Right renal pelvis (tissue), 4 donors: ENCODE measurements at places on chromosomes 11 and 22.
A peak's percentile ranks its signal among the peaks of the same experiment; 100 is the strongest.

DNA sequence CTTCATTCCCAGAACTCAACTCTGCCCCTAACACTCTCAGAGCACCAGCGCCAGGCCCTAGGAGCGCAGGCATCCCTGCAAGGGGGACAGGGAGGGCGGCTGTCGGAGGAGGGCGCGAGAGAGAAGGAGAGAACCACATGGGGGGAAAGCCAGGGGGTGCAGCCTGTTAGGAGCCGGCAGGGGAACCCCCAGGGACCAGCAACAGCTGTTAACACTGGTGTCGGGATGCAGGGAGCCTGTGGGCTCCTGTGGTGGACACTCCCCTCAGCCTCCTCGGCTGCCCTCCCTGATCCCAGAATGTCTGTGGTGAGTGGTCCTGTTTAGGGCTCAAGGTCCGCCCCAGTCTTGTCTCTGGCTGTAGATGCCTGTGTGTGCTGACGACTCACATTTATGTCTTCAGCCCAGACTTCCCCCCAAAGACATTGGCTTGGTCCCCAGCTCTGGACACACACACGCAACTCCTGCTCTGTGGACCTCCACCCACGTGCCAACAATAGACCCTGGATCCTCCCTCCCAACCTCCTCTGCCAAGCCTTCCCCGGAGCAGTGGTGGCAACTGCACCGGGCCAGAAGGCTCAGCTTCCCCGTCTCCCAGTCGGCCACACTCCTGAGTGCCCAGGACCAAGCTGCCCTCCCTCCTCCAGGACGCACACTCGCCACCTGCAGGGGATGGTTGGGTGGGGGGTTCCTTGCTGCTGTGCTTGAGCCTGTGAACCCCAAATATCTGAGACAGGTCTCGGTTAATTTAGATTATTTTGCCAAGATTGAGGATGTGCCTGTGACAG lies 817 bp upstream of the IFITM5 start:
- DNase-seq: no peak

GRCh38 chr11:27372164-27372563 lies 9.1 kb upstream of the CCDC34 start:
- no peak for DNase-seq

GRCh38 chr11:26620282-26621045 lies 48.4 kb upstream of the MUC15 start:
- DNase-seq: no peak

DNA sequence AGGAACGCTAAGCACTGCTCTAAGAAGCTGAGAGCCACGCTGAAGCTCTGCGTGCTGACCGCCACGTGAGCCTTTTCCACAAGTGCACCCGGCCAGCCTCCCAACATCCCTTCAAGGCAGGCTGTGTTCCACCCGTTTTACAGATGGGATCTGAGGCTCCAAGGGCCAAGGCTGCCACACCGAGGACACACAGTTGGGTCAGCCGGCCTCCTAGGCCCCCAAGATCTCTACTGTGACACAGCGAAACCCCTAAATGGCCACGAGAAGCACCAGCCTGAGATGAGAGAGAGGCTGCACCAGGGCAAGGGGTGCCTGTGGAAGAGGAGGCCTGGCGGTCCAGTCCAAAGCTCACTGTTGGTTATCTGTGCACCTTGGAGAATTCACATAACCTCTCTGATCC lies 11.8 kb upstream of the CD5 start:
- no peak for DNase-seq

- peak; percentile 30 for DNase-seq
Observed at GRCh38 chr11:126544108-126545056, 188.9 kb downstream of the ST3GAL4 start.

GRCh38 chr11:118876286-118876685 lies 7.4 kb upstream of the CXCR5 start:
- no peak for DNase-seq

DNA sequence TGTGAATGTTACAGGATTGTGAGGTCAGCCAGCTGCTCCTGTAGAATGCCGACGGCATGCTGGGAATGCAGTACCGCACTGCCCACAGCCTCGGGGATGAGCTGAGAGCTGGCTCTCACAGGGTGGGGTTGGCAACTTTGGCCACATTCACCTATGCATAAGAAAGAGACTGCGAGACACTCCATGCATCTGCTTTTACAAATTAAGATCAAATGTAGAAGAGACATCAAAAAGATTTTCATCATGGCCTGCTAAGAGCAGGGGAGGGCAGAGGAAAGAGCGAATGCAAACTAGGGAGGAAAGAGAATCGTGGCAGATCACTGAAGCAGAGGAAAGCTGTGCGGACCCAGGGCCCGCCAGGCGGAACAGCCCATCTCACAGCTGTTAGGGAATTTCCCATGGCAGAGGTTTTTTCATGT lies 49.8 kb upstream of the SPATA19 start:
- no peak for DNase-seq

GRCh38 chr22:38228873-38229740 lies 27.3 kb downstream of the MAFF start:
- DNase-seq: no peak

- no peak for DNase-seq
Observed at GRCh38 chr22:31637447-31637890, 24.5 kb downstream of the PISD start.

GRCh38 chr11:116823031-116823843 lies at the start of gene APOA4:
Gene APOA4, minus strand, starts transcription at chr11:116823304. Its CDS starts 113 bp downstream, at chr11:116823191.
- no peak for DNase-seq

DNA sequence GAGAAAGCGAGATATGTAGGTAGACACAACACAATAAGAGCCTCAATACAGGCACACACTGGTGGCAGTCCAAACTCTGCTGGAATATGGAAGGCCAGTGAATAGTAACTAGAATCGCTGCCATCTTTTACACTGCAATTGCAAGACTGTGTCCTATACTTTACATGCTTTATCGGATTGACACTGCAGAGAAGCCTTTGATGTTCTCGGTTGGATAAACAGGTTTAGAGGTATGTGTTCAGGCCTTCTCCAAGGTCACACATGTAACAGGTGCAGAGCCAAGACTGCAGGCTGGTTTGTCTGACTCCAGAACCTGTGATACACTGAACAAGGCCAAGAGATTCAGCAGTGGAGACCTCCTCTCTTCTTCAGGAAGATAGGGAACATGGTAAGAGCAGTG lies 5.1 kb downstream of the SAA1 start:
- no peak for DNase-seq

DNA sequence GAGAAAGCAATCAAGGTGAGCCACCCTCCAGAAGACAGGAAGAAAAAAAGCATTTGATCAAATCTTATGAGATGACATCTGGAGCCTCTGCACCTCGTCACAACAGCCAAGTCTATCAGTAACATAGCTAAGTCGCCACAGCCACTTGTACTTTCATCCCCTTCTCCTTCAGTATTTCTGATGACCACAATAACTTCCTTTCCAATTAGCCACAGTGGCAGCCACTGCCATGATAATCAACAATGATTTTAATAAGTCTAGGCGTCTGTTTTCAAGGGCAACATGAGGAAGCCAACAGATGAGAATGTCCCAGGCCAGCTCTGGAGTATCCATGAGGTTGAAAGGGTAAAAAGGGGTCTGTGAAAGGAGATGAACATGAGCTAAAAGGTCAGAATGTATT lies 29.9 kb downstream of the RBFOX2 start:
- DNase-seq: no peak

GRCh38 chr11:22192289-22192641 lies 620 bp upstream of the ANO5 start:
- no peak for DNase-seq

- no peak for DNase-seq
Observed at GRCh38 chr22:19520007-19520406, 4.2 kb downstream of the CLDN5 start.

DNA sequence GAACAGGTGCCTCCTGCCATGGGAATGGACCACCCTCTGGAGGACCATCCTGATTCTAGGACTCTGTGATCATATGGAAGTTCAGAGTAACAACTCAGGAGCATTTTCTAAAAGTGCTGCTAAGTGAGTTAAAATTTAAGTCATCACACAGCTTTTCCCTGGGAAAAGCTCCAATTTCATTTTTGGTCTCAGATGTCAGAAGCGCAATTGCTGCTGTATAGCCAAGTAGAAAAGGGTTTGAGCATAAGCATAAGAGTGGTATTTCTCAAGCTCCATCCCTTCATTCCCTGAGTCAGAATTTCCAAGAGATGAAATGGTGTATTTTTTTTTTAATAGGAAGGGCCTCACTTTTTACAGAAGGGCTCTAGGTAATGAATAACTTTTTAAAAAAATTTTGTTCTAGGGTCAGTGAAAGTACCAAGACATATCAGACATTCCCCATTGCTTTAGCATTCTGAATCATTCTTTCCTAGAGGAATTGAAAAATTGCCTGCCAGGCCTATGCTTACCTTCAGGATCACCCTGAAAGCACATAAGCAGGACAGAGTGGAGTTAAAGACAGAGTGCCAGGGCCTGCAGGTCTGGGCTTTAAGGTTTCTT lies 564.5 kb upstream of the ISX start:
- no peak for DNase-seq

- DNase-seq: no peak
Observed at GRCh38 chr11:120078397-120078796, 59.5 kb downstream of the TRIM29 start.

DNA sequence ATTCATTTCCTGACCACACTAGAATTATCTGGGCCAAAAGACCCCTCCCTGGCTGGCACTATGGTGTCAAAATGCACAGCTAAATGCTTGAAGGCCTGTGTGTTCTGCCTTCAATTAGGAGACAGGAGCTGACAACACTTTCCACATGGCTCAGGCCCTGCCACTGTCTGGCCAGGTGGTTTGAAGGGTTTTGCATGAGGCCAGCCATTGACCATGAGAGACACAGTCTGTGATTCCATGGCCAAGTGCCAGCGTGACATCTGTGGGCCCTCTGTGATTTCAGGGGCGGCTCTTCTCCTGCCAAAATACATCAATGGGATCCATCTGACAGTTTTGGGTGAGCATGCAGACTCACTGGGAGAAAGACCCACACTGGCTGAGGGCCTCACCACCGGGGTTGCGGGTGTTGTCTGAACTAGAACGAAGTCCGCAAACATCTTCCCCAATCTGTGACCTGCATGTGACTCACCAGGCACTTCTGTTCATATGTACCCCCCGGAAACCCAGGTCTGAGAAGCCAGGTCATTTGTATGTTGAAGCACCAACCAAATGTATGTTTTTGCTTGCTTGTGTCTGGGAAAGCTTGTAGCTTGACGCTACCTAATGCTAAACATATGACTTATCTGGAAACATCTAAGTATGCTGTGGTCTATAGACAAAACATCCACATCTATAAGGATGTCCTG lies 20.7 kb upstream of the NAV2 start:
- no peak for DNase-seq

DNA sequence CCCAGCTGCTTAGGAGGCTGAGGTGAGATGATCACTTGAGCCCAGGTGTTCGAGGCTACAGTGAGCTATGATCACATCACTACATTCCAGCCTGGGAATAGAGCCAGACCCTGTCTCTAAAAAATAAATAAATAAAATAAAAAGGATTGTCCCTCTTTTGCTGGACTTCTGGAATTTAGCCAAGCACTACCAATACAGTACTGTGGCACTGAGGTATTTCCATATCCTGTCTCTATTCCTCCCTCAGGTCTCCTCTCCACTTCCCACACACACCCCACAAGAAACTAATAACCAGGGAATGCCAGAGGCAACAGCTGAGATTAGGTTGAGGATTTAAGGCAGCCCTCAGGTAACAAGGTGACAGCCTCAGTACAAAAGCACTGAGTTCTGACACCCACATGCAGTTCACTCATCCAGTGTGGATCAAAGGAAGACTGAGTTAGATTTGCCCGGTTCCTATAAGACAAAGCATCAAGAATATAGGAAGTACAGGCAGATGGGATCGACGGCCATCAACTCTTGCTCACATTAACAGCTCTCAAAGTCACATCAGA lies 4.5 kb upstream of the PPP2R1B start:
- no peak for DNase-seq

DNA sequence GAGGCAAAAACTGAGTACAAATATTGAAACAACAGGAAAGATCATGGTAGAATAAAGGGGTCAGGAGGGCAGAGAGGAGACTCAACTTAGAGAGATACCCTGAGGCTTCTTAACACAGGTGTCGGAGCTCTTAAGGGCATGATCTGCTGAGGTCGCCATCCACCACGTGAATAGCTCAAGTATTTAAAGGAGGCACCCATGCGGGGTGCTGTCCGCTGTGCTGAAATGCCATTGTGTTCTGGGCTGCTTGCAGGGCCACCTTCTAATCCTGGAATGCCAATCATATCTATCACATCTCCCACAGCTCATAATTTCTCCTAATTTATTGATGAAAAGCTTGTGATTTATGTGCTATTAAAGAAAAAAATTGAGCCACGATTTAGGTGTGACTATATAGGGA lies 90.2 kb downstream of the SEZ6L start:
- peak; percentile 7 for DNase-seq

DNA sequence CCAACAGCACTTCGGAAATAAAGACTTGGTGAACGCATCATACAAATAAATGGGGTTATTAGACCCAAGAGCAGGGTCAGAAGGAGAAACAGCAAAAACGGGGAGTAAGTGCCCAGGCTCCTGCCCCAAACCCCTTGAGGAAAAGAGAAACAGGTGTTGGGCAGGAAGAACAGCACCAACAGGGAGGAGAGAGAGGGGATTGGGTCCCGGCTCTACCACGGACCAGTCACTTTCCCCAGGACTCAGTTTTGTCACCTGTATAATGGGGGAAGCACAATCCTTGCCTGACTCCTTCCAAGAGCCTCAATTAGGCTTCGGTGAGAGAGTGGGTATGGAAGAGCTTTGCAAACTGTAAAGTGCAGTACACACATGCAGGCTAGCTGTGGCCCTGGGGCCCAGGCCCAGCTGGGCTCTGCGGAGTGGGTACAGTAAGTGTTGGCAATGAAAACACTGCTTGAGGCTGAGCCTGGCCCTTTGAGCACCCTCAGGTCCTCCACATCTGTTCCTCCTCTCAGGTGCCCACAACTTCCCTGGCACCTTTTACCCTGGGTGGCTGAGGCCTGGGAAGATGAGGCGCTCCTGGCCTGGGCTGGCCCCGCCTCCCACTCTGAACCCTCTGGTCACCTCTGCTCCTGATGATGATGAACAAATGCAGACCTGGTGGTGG lies 8.9 kb downstream of the SLC29A2 start:
- DNase-seq: no peak

DNA sequence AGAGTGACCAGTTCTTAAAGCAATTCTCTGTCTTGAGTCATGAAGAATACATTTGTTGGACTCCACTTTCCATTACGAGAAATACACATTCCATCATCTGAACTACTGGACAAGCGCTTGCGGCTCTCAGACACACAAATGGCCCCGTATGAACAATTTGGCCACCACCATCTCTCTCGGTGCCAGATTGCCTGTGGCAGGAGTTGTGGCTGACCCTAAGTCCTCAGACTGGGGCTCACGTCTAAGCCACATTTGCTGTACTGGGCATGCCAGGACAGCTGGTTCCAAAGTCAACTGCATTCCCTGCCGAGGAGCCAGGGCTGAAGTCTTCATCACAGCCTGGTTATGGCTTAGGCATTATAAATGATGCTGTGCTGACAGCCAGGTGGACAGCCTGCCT lies 227.5 kb downstream of the MIAT start:
- DNase-seq: no peak
